ENCODE measurements at places on chromosomes 7 and 10.
A peak's percentile ranks its signal among the peaks of the same experiment; 100 is the strongest.

- DNase-seq: peak; percentile 25
Measured at GRCh38 chr10:66214721-66215404, 711.0 kb upstream of the LRRTM3 start.

GRCh38 chr10:27439101-27439500 lies 65.0 kb upstream of the RAB18 start:
- no peak for DNase-seq

GRCh38 chr10:69515699-69516259 lies 57.4 kb downstream of the NEUROG3 start:
- no peak for DNase-seq

DNA sequence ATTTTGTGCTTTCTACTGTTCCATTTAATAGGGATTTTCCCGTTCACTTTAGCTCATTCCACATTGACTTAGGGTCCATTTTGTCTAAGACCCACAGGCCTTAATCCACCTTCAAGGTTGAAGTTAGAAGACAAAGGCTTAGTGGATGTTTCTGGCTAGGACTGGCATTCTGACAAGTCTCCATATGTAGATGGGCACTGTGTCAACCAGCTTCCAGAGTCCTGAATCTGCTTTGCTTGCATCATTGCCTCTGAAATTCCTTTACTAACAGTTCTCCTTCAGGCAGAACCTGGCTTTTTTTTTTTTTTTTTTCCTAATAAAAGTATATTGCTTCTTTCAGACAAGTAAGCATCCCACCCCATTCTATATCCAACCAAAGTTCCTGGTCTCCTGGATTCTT lies 69.6 kb upstream of the PDCD4 start:
- peak; percentile 36 for DNase-seq

GRCh38 chr7:102042016-102042656 lies 224.7 kb downstream of the CUX1 start:
- DNase-seq: no peak

DNA sequence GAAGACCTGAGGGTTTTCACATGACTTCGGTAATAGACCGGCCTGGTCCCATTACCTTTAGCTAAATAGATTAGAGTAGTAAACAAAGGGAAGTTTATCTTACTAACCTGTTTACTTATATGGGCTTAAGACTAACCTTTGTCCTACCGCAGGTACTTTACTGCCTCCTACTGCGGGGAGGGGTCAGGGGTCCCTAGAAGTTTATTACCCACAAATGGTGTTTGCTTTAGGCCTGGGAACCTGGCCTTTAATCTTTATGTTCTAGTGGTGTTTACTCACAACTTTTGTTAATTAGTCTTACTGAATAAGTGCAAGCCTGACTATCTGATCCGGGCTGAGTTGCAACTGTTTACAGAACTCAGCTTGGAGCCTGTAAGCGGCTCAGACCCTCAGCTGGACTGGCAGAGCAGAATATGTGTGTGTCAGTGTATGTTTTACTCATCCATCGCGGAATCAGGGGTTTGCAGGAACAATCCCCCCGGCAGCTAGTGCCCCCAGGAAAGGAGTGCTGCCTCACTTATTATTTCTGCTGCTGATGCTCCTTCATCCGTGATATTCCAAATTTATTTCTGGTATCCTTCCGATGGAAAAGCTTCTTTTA lies 578.9 kb upstream of the SEMA3D start:
- DNase-seq: no peak

- no peak for DNase-seq
Measured at GRCh38 chr7:113918946-113919345, at the start of gene PPP1R3A. PPP1R3A (minus strand) TSS chr7:113919009; CDS start chr7:113918996, 13 bp downstream.

DNA sequence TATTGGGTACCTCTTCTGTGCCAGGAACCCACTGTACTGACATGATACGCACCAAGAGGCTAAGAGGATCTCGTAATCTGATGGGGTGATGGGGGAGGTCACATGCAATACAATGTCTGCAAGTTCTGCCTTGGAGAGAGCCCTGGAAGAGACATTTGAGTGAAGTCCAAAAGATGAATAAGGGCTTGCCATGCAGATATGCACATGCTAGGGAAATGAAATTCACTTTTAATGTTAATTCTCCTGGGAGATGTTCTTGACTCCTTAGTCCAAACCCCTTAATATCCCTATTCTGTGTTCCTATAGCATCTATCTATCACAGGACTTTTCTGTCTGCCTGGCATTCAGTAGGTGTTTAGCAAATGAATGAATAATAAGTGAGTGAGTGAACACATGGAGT lies 54.0 kb upstream of the GLCCI1 start:
- DNase-seq: no peak

DNA sequence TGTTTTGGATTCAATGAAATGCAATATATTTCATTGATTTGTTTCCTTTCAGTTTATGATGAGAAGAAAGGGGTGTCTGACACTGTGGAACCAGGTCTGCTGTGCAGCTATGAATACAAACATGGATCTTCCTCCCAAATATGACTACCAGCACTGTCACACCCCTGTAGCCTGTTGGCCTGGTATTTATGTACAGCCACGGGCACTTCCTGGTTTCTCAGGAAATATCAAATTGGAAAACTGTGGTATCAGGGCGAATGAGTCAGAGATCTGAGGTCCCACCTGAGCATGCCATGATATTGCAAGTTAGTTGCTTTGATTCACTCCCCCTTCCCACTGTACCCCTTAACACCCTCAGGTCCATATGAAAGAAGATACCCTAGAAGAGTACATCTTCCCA lies 87.8 kb downstream of the DNMBP start:
- DNase-seq: no peak

GRCh38 chr7:158991824-158992621 lies 135.7 kb downstream of the DYNC2I1 start:
- no peak for DNase-seq

GRCh38 chr7:18846765-18847215 lies 270.6 kb downstream of the TWIST1 start:
- peak; percentile 58 for DNase-seq

- no peak for DNase-seq
Measured at GRCh38 chr10:28810057-28810870, 132.9 kb downstream of the BAMBI start.

- no peak for DNase-seq
Measured at GRCh38 chr10:6525599-6526165, 54.4 kb downstream of the PRKCQ start.

All from fibroblast of skin of left biceps (primary cell).